Left renal pelvis (tissue), 4 donors: ENCODE measurements at places on chromosomes 13 and 19. TPM values are rescaled to one million over a fixed set of nuclear protein-coding genes. Genes with fewer than 3 reads are reported as not detected.

DNA sequence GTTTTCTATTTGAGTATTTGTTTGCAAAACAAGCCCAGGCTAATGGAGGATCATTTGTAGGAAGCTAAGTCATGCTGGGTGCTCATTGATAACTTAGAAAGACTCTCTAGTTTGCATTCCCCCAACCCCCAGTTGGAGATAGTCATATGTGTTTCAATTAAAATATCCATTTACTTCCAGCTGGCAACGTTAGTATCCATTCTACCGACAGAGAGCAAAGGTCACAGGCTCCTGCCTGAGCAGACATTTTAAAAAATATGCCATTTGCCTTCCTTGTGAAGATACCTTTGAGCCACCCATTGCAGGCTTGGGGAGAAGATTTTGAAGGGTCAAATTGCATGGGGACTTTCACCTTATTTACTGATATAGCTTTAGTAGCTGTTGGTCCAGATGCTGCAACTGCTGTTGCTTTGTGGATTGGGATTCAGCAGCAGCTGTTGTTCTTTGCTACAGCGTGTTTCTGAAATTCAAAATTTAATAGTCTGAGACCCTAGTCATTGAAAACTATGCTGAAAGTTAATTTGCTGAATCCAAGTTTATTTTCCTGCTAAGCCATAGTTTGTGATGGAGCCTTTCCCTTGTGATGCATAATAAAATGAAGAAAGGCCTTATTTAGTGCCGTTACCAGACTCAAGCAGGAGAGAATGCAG is 335.1 kb downstream of the GPC6 start:
- DNase-seq, result no peak

DNA sequence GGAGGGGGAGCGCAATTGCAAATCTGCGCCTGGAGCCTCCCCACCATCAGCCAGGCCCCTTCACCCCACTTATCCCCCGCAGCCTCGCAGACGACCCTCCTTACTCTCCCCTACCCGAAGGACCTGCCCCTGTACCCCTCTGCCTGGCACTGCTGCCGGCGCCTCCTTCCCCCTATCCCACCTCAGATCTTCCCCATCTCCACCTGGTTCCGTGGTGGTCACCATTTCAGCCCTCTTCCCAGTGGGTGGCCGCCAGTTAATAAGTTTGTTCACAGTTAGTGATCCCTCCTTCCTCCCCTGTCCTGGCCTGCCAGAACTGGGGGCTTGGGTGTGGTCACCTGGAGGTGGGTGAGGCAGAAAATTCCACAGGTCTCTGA is 397 bp downstream of the SLC44A2 start:
- no peak for DNase-seq

DNA sequence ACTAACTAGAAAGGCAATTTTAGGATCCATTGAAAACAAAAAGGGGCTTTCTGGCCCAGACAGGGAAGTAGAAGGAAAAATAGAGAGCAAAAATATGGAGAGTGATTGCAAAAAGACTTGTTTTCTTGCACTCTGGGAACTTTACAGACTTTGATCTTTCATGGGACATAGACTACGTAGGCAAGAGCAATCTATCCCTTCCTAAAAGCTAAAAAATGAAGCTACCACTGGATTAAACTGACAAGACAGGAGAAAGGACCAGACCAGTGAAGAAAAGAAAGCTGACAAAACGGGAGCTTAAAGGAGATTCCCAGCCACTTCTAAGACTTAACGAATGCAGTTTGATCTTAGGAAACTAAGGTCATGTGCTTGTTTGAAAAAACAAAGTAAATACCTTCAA is 524.5 kb downstream of the KLF5 start:
- no peak for DNase-seq

DNA sequence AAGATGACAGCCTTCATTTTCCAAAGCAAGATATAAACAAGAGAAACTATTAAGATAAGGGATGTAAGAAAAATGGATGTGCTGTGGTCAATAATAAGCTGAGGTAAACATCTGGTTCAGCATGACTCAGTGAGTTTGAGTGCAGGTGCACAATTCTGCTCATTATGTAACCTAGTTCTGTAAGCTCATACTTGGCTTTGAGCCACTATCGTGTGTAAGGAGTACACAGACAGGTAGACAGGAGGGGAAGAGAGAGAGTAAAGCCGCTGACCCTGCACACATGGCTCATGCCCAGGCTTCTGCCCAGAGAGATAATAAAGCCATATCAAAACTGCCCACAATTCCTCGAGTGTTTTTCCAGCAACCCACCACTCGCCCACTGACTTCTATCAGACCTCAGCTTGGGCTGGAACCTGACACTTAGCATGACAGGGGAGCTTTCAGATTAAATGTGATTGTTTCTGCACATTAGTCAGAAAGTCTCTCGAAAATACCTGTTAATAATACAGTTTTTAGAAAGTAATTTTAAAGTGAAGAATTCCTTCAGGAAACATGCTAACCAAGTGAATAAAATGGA is 51.7 kb downstream of the ZNF91 start:
- DNase-seq, result no peak

- no peak for DNase-seq
Observed at GRCh38 chr19:23509686-23510450, 114.6 kb upstream of the ZNF91 start.

DNA sequence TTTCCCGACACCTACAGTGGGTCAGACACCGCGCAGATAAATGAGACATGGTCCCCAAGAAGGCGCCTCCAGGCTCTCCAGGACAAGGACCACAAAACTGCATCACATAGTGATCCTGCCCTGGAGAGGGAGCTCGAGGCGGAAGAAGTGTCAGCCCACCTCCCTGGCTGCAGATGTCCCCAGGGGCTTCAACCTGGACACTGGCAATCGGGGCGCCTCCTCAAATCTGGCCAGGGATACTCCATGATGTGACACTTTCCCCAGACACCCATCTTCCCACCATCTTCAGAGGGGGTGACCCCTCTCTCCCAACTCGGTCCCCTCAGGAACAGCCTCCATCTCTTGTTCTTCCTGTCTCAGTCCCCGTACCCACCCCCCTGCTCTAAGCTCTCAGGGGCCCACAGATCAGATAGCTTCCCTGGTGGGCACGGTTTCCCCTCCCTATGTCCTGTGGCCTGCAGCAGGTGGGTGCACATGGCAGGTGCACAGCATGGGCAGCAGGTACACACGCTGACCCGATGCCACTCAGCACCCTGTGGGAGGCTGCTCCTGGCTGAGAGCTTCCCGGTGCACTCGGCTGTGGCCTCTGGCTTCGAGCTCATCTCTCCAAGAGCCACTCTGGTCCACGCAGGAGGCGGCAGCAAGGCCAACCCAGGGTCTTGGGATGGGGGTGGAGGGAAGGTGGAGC is 61.2 kb downstream of the PEPD start:
- DNase-seq, result no peak

GRCh38 chr19:47658431-47659348 is 49.8 kb downstream of the BICRA start:
- no peak for DNase-seq

GRCh38 chr19:37309834-37310575 is 60.9 kb upstream of the ZNF527 start:
- no peak for DNase-seq

GRCh38 chr19:48152551-48152950 is 17.6 kb downstream of the LIG1 start:
- peak; percentile 24 for DNase-seq

DNA sequence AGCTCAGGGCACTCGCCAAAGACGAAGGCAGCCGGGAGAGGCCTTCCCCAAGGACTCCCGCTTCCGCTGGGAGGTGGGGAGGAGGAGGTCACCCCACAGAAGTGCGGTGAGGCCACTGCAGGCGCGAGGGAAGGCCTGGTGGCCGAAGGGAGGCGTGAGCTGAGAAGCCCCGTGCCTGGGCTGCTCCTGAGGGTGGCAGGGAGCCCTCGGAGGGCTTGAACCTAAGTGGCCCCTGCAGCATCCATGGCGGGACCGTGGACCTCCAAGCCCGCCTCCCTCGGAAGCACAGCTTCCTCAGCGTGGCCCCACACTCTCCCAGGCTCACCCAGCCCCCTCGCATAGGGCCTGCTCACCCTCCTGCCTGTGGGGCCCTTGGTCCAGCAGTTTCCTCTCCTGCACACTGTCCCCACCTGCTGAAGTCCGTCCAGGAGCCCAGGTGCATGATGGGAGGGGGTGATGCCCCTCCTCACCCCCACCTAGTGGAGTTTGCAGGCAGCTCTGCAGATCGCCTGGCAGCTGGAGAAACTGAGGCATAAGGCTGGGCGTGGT is 25.9 kb downstream of the EFNA2 start:
- DNase-seq, result no peak

GRCh38 chr13:97631158-97631557 is 197.2 kb downstream of the RAP2A start:
- DNase-seq, result no peak

DNA sequence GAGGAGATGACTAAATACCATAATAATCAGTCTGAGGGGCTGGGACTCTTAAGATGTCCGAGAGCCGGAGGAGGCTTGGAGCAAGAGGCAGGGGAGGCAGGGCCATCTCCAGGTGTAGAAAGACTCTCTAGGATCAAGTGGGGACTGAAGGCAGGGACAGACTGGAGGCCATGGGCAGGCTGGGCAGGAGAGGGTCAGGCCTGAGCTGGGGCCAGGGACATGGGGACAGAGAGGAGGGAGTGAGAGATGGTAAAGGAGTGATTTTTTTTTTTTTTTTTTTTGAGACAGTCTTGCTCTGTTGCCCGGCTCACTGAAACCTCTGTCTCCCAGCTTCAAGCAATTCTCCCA is 2.2 kb downstream of the JOSD2 start:
- DNase-seq, result no peak

GRCh38 chr19:37932985-37933936 is 26.3 kb downstream of the SIPA1L3 start:
- DNase-seq, result no peak

- DNase-seq, result no peak
Observed at GRCh38 chr19:18086590-18087138, at the start of gene IL12RB1. TSS of gene IL12RB1 (minus strand) at chr19:18086934. CDS start at chr19:18086823, 111 bp downstream.

GRCh38 chr13:29582171-29582570 is 13.3 kb downstream of the SLC7A1 start:
- no peak for DNase-seq

DNA sequence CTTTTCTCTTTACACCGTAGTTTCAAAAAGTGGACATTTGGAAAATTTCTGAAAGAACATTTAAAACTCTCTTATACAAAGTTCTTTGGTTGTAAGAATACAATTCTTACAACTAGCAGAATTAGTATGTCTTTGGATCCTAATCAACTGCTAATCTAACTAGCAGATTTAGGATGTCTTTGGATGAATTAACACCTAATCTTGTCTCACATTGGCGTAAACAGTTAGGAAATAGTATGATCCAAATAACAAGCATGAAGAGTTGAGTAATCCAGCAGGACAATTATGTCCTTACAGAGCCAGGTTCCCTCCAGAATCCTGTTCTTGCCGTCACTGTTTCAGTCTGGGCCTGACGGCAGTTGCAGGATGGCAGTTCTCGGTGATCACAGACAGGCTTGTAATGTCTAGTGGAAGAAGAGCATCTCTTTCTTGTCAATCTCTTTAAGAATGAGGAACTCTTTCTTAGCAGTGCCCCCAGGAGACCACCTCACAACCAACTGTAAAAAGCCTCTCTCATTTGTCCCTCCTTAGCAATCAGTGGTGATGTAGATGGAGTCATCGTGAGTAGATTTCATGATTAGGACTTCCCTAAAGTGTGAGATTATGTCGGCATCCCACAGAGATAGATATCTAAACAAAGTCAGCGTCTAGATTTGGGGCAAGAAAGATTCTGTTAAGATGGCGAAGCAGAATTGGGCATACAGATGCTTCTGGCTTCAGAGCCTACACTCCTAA is 5.7 kb upstream of the TNFSF13B start:
- DNase-seq, result no peak

- DNase-seq, result no peak
Observed at GRCh38 chr19:6509118-6509971, 7.2 kb upstream of the TUBB4A start.

DNA sequence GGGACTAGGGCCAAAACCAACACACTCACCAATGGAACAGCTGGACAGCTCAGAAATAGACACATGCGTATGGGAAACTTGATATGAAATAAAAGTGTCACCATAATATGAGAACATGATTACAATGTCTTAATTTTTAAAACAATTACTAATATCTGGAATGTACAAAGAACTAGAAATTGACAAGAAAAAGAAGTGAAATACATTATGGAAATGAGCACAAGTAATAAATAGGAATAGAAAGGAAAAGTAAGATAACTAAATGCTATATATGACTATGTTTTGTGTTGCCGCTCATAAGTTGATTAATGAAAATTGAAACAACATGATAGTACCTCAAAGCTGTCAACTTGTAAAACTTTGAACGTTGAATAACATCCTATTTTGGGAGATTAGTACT is 801.1 kb downstream of the SLITRK5 start:
- no peak for DNase-seq

- no peak for DNase-seq
Observed at GRCh38 chr19:31352782-31353651, 3.8 kb upstream of the TSHZ3 start.

GRCh38 chr13:67096418-67096817 is 133.7 kb downstream of the PCDH9 start:
- no peak for DNase-seq

GRCh38 chr13:110915874-110916206 is 971 bp upstream of the ANKRD10 start:
- no peak for DNase-seq

The FAAP24 gene
- 4.1 TPM for polyA plus RNA-seq

The ZNF541 gene
- polyA plus RNA-seq, result 0.19 TPM

The CADM4 gene
- polyA plus RNA-seq, result 40.7 TPM

The CALR3 gene
- polyA plus RNA-seq, result not detected

The KCNC3 gene
- 79.5 TPM for polyA plus RNA-seq

The FFAR3 gene
- not detected for polyA plus RNA-seq
